ENCODE measurements at places on chromosomes 3 and 15.
A peak's percentile ranks its signal among the peaks of the same experiment; 100 is the strongest.

DNA sequence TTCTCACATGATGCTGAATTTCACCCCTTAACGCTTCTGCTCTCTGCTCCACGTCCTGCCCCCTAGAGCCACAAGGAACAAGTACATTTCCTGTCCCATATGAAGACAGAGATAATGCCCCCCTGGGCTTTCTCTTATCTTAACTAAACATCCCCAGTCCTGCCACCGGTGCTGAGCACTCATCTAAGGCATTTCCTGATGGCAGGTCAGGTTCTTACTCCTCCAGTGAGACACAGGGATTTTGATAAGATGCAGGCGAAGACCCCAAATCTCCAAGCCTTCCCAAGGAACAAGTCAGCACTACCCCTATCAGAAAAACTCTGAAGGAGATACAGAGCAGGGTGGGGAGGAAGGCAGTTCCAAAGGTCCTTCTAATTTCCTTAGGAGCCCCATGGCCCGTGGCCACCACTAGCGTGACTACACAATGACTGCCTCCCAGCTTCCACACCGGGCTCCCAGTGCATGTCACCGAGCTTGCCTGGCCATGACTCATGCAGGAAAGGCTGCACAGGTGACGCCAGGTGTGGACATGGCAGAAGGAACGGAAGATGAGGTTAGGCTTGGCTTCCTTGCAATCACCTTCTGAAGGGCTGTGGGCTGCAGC, 152.9 kb downstream of the XXYLT1 start:
- no peak for DNase-seq

DNA sequence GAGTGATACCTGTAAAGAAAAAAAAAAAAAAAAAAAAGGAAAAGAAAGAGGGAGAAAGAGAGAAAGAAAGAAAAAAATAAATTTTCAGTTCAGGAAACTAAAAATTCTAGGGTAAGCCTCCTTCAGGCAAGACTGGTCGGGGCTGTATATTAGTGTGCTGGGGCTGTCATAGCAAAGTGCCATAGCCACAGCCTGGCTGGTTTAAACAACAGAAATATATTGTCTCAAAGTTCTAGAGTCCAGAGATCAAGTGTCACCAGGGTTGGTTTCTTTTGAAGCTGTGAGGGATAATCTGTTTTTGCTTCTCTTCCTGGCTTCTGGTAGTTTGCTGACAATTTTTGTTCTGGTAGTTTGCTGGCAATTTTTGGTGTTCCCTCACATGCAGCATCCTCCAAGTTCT, 48.4 kb upstream of the SLC25A26 start:
- no peak for DNase-seq

DNA sequence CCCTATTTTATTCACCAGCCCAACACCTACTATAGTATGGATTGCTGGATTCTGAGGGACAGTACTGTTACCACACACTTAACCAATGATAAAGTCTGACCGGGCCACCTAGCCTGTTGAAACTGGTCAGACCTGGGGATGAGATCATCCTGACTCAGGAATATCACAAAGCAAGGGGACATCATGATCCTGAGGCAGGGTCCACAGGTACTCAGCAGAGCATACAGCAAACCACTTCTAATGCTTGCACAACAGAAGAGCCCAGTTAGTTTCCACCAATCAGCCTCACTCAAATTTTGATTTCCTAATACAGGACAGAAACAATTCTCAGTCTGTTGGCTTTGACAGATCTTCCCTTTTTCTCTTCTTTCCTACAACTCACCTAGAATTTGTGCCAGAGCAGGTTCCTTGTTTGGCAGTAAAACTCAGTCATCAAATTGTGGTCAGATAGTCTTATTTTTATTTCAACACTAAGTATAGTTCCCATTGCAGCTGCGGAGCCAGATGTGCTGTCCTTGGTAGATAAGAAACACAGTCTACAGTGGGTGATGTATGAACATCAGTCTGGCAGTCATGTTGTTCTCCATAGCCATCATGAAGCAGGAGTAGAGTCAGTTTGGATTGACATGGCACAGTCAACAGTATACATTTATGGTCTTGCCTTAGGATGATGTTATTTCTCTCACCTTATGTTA, 90.1 kb upstream of the PRR23C start:
- no peak for DNase-seq

GRCh38 chr3:189137416-189137815, 34.4 kb upstream of the TPRG1 start:
- no peak for DNase-seq

GRCh38 chr3:181278468-181279238, 289.1 kb upstream of the DNAJC19 start:
- peak; percentile 36 for DNase-seq

DNA sequence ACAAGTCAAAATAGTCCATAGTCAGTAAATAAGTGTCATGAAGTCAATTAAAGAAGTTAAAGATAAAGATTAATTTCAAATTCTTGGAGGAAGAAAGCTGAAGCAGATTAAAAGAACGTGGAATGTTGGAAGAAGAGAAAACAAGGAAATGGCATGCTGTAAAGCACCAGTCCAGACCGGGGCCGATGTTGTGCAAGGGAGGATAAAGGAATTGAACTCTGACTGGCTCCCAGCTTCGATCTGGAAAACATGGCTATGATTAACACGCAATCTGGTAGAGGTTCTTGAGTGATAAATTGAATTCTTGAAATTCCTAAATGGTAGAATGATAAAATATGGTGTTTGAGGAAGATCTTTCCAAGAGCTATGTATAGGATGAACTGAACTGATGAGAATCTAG, 194.4 kb downstream of the MEIS2 start:
- DNase-seq = no peak
